ENCODE measurements at places on chromosomes 16 and 17.
A peak's percentile ranks its signal among the peaks of the same experiment; 100 is the strongest.

DNA sequence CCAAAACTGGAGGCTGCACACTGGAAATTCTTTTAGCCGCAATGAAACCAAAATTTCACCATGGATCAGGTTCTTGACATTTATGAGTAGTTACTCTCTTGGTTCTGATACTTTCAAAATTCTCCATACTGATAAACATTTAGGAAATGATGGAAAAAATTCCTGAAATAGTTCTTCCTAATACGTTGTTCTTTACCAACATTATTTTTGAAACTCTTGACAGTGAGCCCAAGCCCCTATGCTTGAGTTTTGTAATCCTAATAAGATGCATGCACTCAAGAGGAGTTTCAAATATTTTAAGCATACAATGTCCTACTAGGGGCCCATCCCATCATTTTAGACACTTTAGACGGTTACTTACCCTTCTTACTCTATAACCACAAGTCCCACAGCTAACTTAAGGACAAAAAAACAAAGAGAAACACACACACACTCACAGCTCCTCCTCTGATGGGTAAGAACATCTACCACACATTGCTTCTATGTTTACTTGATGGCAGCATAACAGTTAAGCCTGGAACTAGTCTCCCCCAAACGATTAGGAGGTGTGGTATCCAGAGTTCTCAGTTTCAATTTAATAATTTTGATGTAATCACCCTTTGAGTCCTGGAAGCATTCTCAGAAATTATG is 3.7 kb downstream of the VEZF1 start:
- no peak for DNase-seq

DNA sequence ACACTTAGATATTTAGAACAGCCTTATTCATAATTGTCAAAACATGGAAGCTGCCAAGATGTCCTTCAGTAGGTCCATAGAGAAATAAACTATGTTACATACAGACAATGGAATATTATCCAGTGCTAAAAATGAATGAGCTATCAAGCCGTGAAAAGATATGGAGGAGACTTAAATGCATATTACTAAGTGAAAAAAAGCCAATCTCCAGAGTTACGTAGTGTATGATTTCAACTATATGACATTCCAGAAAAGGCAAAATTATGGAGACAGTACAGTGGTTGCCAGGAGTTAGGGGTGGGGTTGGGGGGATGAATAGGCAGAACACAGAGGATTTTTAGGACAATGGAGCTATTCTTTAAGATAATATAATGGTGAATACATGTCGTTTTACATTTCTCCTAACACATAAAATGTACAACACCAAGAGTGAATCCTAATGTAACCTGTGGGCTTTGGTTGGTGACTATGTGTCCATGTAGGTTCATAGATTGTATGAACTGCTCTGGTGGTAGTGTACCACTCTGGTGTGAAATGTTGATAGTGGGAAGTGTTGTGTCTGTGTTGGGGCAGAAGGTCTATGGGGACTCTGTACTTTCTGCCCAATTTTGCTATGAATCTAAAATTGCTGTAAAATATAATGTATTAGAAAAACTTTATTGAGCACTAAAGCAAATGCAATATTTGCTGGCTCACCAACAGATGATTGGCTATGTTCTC is 122.6 kb downstream of the USP22 start:
- no peak for DNase-seq

DNA sequence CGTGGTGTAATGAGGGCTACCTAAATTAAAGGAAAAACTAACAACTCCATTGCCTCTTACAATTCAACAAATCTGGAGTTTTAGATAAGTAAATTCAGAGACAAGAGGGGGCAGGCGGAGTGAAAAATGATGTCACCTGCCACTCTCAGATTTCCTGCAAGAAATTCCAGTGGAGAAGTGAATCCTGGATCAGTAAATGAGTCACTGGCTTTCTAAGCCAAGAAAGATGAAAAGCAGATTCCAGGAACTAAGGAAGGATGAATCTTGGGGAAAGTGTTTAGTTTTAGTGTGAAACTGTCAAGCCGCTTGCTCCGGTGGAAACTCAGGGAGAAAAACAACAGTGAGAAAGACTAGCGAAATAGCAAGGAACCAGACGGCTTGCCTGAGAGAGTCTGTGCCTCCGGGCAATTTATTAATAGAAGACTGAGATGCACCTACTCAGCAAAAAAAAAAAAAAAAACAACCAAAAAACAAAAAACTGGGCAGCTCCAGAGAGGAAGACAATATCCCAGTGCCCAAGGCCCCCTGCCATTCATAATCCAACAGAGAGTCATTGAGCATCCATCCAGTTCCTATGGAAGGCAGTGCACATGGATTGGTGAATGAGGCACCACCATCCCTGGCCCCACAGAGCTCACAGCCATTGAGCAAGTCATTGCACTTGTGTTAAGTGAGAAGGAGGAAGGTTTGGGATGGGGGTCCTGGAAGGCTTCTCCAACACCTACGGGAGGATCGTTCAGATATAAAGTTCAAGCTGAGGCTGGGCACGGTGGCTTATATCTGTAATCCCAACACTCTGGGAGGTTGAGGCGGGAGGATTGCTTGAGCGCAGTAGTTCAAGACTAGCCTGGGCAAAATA is 12.1 kb upstream of the RIPOR1 start:
- no peak for DNase-seq

DNA sequence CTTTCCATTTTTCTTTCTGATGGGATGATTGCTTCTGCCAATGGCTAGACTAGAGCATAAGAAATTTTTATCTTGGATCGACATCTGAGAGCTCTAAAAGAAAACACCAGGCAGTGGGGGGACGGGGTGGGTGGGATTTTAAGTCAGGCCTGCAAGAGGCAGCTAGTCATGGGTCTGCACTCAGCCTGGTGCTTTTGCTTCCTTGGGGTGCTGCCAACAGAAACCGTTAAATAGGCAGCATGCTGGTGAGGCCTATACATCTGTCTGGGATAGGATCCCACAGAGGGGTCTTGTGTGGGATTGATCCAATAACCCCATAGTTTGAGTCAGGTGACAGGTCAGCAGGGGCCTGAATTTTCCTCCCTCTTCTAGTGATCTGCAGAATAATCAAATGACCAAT is 26.9 kb downstream of the ZNRF1 start:
- peak; percentile 59 for DNase-seq

GRCh38 chr16:15897834-15898254 is 9.4 kb upstream of the CEP20 start:
- DNase-seq, result peak; percentile 62

Data from OCI-M1 (cell line).